ENCODE measurements at places on chromosomes 11 and 22.

- DNase-seq: no peak
Observed at GRCh38 chr11:37951996-37952395, 1354.0 kb upstream of the RAG2 start.

DNA sequence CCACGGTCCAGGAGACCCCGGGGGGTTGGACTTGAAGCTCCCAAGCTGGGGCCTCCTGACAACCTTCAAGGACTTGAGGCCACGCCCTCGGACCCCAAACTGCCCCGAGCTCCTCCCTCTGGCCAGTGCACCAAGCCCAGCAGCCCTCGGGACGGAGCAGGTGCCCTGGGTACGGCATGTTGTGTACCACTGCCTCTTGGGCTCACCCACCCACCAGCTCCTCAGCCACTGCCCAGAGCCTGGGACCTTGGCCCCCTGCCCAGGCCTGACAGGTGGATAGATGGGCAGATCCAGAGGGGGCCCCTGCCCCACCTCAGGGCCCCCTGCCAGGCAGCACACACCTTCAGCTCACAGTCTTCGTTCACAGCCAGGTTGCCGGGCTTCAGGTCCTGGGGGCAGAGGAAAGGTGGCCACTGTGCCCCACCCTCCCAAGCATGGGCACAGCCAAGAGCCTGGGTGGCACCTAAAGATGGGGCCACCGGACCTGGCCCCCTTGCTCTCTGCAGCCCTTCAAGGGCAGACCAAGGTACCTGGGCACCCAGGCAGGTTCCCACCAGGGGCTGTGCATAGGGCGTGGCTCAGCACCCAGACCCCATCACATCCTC, 5.1 kb downstream of the MAPK12 start:
- DNase-seq: no peak

DNA sequence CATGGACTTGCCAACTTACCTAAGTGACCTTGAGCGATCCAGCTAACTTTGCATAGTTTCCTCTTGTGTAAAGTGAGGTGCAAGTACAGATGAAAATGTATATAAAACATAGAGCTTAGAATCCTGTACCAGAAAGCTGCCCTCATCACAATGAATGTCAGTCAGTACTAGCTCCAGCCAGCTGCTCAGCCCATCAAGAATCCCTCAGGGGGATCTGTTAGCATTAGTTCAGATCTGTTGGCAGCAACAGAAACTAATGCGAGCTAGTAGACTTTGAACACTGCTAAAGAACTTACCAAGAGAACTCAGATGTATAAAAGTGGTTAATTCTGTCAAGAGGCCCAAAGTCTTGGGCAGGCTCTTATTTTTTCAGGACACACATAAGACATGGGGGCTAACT, 6.3 kb upstream of the C11orf91 start:
- DNase-seq: no peak

GRCh38 chr11:118838905-118839553, 44.7 kb upstream of the CXCR5 start:
- DNase-seq: no peak

GRCh38 chr11:123546515-123546914, 107.9 kb downstream of the SCN3B start:
- no peak for DNase-seq

- no peak for DNase-seq
Observed at GRCh38 chr11:43712676-43713075, 32.1 kb downstream of the HSD17B12 start.

DNA sequence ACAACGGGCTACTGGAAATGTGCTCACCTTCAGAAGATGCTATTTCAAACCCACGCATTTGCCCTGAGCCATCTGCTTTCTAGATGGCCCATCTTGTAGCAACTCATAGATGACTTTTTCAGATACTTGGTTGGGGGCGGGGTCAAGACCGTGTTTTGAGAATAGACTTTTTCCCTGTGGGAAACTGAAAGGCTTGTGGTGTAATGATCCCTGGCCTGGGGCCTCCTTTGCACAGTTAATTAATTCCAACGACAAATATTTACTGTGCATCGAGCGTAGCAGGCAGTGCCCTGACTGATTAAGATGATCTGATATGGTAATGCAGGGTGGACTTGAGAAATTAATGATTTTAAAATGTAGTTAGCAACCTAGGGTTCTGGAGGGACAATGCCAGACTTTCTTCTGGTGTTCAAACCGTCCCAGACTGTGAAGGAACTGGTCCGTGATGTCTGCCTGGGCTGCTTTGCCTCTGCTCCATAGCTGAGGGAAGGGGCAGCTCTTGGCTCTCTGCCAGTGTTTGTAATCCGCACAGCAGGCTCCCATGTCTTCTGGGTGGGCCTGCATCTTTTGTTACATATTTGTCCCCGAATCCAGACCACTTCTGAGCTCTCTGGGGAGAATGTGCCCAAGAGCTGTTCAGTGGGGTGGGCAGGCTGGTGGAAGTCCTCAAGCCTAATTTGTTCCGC, 84.8 kb downstream of the ADAMTS15 start:
- no peak for DNase-seq

DNA sequence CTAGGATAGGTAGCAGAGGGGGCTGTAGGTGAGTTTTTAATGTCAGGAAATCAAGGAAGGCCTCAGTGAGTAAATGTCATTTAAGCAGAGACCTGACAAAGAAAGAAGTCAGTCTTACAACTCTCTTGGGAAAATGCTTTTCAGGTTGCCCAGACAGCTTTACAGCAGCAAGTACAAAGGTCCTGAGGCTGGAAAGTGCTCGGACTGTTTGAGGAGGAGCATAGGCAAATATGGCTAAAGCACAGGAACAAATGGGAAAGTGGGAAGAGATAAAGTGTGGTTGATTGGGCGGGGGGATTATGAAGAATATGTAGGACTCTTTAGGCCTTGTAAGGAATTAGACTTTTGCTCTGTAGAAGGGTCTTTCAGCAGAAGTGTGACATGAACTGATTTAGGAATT, 125.4 kb downstream of the ARHGAP42 start:
- DNase-seq: no peak

- DNase-seq: no peak
Observed at GRCh38 chr11:103024086-103024485, 67.9 kb downstream of the DCUN1D5 start.

GRCh38 chr11:99069856-99070444, 49.2 kb downstream of the CNTN5 start:
- no peak for DNase-seq

DNA sequence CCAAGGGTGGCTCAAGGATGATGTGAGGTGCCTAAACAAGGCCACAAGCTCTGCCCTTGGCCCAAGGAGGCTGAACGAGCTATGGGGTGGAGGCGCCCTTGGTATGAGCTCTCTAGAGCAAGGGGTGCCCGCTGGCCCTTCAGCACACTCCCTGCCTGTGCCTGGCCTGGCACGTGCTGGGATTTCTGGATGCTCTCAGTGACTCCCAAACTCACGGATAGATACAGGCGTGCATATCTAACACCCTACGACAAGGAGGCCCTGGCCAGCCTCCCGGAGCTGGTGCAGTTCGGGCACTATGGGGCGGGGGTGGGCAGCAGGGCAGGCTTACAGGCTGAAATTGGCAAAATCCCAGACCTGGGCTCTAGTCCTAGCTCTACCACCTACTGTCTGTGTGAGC, 30.6 kb downstream of the SCUBE1 start:
- no peak for DNase-seq

DNA sequence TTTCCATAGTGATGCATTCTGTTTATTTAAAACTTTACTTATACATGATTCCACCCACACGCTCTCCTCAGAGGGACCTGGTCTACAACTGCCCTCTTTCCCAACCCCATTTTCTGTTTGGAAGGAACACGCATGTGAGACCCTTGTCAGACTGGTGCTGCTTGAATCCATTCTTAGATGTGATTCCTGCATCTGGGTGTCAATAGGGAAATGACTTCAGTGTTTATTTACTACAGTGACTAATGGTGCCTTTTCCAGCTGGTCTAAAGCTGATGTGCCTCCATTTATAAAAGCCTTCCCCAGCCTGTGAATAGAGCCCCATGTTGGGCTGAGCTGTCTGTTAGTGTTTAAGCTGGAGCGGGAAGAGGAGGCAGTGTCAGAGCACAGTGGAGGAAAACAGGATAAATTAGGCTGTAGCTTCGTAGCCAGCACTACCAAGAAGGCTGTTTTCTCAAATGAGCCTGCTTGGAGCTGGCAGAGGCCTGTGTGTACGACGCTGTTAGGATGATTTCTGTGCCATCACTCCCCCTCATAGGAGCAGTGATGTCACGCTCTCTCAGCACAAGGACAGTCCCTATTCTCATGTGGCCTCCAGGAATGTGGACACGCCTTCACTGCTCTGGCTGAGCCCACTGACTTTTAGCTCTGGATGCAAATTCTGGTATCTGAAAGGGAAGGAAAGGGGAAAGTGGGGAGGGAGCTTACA, 18.9 kb upstream of the C11orf96 start:
- DNase-seq: no peak

DNA sequence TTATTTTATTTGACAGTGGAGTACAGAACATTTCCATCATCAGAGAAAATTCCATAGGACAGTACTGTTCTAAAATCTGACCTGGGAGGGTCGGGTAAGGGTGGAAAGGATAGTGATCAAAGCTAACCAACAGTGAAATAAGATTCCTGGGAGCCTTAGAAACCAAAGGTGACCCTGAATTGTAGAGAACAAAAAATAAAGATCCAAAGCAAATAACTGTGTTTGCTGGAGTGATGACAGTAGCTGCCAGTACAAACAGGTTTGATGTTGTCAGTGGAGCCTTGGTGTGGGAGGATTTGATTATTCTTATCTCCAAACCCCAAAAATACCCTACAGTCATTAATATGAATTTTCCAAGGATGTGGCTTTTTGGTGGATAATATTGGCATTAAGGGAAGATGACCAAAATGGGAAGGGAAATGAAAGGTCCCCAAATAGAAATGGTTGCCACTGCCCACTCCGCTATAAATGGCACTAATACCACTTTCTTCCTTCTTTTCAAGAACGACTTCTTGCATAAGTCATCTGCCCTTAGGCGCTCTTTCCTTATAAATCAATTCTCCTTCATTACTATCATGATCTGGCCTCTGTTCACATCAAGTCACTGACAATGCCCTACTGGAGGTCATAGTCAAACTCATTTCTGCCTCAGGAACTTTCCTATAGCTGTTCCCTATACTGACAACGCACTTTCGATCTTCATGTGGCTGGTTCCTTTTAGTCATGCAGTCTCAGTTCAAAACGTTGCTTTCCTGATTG, 44.4 kb downstream of the EHF start:
- no peak for DNase-seq
